ENCODE measurements at places on chromosomes 6 and 20.

- DNase-seq: no peak
Observed at GRCh38 chr6:34052918-34053608, 92.8 kb downstream of the GRM4 start.

DNA sequence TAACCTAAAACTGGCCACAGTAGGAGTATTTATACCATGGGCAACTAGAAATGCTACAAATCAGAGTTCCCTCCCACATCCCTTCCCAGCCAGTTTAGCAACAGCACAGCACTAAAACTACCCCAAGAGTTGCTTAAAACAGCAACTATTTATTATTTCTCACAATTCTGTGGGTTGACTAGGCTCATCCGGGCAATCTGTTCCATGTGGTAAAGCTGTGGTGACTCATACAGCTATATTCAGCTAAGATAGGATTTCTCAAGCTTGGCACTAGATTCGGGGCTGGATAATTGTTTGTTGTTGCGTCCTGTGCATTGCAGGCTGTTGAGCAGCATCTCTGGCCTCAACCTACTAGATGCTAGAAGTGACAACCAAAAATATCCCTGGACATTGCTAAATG is 8.6 kb upstream of the HECA start:
- no peak for DNase-seq

GRCh38 chr6:168162366-168162765 is 83.4 kb upstream of the FRMD1 start:
- DNase-seq: no peak

- DNase-seq: no peak
Observed at GRCh38 chr20:48686238-48687116, 141.3 kb downstream of the PREX1 start.

GRCh38 chr6:169131390-169131789 is 122.3 kb downstream of the THBS2 start:
- DNase-seq: no peak

DNA sequence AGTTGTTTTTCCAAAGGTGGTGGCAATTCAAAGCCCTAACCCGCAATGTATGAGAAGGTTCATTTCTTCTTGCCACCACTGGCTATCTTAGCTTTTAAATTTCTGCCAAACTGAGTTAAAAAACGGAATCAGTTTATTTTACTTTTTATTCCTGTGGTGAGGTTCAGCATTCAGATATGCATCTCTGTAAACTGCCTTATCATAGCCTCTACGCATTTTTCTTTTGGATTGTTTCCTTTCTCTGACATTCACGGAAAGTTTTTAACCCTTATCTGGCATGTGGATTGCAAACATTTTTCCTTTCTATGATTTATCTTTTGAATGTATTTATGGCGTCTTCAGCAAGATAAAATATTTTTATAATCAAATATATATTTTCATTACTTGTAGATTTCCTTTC is 37.7 kb downstream of the AK9 start:
- no peak for DNase-seq

GRCh38 chr6:138912308-138912707 is 75.7 kb downstream of the REPS1 start:
- no peak for DNase-seq

DNA sequence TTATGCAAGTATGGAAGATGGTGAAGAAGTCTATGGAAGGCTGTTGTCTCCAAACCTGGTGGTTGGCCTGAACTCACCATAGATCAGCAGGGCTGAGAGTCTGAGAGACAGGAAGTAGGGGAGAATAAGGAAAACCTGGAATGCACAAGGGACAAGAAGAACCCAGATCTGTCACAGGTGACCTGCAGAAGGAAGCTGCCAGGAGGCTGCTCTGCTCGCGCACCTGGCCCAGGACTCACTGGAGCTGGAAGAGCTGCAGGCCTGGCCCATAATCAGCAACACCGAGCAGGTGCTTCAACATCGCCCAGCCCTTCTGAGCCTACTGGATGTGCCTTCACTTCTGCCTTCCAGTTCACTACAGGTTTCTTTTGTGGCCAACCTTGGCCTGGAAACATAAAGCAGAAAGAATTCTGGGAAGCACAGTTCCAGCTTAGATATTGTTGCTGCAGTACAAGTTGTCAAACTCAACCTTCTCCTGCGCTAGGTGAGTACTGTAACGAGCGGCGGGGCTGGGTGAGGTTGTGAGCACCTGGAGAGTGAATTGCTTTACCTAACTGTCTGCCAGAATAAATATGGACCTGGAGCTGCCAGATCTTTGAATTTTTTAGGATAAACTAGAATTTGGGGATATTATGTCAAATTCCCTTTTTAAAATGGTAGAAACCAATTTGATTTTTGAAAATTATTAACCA is 82.4 kb downstream of the CDH26 start:
- DNase-seq: no peak

DNA sequence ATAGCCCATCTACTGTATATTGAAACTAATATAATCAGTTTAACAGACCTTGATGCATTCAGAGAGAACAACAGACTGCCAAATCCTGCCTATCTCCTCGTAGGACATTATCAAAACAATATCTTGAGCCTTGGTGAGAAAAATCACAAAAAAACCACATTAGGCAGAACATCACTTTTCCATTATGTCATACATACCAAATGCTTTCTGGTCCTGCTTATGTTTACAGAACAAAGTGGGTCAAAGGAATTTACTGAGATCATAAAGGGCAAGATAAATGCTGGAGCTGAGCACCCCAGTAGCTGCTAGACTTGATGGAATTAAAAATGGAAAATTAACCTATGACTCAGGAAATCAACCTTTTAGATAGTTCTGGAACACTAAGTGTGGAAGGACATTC is 195.3 kb upstream of the KCNK16 start:
- no peak for DNase-seq

- no peak for DNase-seq
Observed at GRCh38 chr6:139443231-139444112, 69.0 kb upstream of the CITED2 start.

- no peak for DNase-seq
Observed at GRCh38 chr6:136656121-136656520, 105.9 kb upstream of the MAP7 start.

- no peak for DNase-seq
Observed at GRCh38 chr6:108846101-108846500, 2.1 kb upstream of the ARMC2 start.

DNA sequence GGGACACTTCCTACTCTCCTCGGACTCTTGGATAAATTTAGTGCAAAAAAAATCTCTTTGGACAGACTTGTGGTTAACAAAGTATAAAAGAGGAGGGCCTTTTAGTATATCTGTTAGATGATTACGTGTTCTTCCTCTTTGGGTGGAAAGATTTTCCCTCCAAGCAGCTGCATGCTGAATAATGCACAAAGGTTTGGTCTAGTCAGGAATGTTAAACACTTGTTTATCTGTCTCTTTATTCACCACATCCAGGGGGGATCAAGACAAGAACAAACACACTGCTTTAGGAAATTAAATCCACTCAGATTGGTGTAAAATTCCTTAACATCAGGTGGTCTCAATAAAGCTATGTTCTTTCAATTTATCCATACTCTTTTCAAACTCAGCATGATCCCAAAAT is 260.9 kb upstream of the CHD6 start:
- DNase-seq: no peak

DNA sequence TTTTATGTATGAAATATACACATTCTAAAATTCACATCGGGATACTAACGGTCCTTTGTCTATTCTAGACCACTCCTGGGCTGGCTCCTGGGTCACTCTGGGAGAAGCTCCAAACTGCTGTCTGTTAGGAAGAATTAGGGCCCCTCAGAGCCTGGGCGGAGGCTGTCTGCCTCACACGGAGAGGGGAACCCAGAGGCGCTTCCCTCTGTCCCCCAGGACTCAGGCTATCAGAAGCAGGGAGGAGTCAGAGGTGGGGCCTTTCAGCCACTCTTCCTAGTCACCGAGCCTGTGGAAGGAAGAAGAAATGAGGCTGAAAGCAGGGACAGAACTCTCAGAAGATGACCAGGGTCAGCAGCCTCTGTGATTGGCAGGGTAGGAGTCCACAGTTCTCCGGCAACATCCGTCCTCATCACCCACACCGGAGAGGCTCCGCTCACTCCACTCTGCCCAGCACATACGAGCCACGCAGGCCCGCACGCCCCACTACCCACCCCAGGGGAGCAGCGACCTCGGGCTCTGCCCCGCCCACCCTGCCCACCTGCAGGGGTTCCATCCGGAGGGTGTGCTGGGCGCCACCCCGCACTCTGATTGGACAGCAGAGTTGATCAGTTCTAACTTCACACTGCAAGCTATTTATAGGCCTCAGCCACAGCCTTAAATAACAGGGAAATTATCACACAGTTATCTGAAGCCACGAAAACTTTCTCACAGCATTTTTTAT is 182.1 kb upstream of the AFDN start:
- DNase-seq: no peak

GRCh38 chr6:101296169-101296960 is 97.1 kb upstream of the GRIK2 start:
- DNase-seq: no peak

GRCh38 chr6:143037470-143037869 is 23.2 kb upstream of the AIG1 start:
- no peak for DNase-seq

DNA sequence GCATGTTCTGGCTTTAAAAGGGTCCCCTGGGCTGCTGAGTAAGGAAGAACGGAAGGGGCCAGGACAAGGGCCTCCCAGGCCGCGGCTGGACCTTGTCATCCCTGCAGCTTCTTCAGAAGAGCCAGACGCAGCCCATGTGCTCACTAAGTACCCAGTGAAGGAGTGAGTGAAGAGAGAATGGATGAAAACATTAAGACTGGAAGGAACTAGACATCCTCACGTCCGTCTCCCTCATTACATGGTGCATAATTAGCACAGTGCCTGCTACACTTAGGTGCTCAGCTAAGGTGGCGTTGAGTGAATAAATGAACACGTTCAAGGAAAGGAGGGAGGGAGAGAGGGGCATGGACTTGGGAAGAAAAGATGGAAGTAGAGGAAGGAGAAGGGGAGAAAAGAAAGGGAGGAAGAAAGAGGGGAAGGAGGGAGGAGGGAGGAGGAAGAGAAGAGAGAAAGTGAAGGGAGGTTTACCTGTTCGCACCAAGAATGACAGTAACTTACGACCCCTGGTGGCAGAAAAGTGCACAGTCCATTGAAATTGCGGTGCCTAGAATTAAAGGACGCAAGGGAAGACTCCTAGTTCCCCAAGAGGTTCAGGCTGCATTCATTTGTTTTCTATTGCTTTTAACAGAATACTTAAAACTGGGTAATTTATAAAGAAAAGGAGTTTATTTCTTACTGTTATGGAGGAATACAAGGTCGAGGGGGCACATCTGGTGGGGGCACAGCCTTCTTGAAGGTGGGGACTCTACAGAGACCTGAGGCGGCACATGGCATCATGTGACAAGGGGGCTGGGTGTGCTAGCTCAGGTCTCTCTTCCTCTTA is 8.0 kb downstream of the TP53RK start:
- DNase-seq: peak; percentile 67

DNA sequence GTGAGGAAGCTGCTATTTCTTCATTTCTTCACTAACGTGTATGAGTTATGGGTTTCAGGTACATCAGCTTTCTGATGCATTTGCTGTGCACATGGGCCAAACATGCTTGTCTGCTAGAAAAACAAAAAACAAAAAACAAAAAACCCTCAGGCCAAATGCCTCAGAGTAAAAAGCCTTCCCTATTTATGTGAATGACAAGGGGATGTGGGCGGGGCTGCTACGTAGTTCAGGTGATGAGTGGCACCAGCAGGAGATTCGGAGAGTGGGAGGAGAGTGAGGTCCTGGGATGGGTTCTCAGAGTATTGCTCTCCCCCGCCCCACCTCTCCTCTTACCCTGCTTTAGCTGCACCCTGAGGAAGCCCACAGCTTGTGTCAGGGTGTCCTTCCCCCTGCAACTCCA is 596.8 kb upstream of the JAG1 start:
- no peak for DNase-seq

- no peak for DNase-seq
Observed at GRCh38 chr6:152957796-152958195, 25.0 kb downstream of the FBXO5 start.

DNA sequence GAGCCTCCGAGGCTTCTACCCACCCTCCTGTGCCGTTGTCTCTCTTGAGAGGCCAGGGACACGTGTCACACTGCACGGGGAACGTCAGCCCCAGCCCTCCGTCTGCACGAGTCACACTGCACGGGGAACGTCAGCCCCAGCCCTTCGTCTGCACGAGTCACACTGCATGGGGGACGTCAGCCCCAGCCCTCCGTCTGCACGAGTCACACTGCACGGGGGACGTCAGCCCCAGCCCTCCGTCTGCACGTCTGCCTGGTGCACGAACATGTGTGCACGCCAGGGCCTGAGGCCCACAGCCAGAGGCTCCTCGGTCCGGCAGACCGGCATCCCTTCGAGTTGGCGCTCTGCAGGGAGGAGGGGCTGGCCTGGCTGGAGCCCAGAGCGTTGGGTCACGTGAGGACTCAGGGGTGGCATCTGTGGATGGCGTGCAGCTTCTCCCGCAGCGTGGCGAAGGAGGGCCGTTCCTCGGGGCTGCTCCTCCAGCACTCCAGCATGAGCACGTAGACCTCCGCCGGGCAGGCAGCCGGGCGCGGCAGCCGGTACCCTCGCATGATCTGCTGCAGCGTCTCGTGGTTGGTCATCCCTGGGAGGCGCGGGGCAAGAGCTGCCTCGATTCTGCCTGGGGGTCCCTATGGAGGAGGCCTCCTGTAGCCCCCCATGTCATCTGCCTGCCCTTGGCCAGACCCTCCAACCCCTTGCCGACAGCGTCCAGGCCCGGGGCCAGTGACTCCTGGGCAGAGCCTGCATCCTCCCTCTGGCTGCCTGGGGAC is 3.4 kb upstream of the PTK6 start:
- no peak for DNase-seq

DNA sequence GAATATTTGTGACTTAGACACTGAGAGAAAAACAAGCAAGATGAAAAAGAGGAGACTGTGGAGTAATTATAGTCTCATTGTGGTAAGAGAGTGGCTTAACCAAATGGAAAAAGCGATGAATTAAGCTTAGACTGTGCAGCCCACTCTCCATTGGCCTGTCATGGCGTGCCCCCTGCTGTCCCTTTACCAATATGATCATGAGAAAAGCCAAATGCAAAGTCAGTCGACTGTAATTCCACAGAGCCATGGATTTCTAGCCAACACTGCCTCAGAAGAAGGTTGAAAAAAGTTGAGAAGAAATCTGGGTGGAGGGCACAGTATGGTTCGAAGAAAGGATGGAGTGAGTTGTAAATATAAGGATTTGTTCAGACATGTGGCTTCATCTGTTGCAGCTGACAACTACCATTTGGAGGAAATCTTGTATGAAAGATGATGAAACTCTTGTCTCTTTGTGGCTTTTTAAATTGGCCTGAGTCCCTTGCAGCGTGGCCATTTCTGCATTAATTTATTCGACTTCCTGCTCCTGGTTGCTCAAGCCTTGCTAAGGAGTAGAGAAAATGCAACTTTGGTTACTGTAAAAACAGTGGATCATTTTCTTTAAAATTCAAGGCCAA is 251.4 kb downstream of the DOK5 start:
- no peak for DNase-seq

Measured in activated naive CD4-positive, alpha-beta T cell treated with anti-CD3 and anti-CD28 coated beads, Interleukin-2, amount 50 U/mL, for 16 hours (primary cell).